ENCODE measurements at places on chromosomes 7 and 10.

GRCh38 chr7:129947701-129948100 lies 5.1 kb downstream of the UBE2H start:
- DNase-seq, result no peak

- DNase-seq, result no peak
Observed at GRCh38 chr10:74827694-74828093, 1.3 kb downstream of the KAT6B start.

DNA sequence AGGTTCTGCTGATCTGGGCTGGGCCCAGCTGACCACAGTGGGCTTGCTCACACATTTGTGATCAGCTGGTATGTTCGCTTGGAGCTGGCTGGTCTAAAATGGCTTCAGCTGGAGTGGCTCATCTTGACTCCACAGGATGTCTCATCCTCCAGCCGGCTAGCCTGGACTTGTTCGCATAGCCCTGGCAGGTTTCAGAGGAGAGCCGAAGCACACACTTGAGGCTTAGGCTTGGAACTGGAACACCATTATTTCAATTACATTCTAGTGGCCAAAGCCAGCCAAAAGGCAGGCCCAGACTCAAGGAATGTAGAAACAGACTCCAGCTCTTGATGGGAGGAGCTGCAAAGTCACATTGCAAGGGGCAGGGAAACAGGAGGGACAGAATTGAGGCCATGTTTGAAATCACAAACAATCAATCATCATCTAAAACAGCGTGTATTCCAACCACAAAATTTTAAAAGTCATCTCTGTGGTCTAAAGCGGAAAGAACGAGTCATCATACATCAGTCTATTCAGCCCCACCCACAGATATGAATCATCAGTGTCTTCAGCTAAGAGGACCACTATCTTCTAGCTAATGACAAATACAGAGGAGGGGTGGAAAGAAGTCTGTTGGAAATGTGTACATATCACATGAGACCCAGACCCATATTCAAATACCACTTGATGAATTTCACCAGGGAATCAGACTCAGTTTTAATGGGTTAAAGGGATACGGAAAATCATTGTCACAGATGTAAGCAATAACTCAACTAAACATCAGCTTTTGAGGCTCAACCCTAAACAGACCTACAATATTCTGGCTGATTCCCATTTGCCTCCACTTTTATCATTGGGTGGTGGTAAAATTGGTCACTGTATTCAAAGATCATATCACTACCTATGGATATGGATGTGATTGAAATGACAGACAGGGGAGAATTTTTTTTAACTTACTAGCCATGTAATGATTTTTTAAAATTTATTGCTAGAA lies 139.0 kb upstream of the MKLN1 start:
- peak; percentile 99 for DNase-seq

DNA sequence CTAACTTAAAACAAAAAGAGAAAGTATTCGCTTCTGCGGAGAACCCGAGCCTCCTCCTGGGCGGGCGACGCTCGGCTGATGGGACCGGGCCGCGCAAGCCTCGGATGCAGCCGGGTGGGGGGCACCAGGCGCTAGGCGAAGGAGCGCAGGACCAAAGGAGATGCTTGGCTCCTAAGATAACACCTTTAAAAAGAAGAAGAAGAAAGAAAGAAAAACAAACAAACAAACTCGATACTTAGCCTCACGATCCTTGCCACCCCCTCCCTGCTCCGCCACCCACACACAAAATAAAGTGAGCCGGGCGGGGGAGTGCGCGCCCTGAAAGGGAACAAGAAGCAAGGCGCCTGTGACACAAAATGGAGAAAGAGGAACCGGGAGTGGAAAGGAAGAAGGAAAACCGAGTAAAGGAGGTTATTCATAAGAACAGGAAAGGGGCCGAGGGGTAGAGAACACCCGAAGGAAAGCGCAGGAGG lies 34.0 kb upstream of the EBLN1 start:
- DNase-seq, result peak; percentile 60

DNA sequence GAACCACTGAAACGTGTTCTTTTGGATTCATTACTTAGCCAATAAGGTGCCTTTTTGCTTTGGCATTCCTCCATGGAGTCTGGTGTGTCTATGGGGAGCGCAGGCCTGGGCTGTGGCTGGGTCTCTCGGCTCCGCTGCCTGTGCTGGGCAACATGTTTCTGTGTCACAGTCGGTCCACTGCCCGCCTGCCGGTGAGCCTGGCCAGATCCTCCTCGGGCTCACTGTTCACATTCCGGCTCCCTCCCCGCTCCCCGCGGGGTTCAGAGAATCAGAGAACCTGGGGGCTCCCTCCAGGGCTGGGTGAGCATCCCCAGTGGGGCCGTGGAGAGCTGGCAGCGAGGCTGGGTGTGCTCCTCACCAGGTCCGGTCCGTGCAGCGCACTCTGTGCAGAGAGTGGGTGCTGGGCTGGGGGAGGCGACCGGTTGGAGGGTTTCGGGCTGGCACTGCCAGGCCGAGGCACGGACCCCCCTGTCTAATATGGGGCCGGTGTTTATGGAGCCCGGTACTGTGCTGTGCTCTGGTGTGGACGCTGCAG lies 70.4 kb downstream of the INPP5A start:
- DNase-seq, result no peak

DNA sequence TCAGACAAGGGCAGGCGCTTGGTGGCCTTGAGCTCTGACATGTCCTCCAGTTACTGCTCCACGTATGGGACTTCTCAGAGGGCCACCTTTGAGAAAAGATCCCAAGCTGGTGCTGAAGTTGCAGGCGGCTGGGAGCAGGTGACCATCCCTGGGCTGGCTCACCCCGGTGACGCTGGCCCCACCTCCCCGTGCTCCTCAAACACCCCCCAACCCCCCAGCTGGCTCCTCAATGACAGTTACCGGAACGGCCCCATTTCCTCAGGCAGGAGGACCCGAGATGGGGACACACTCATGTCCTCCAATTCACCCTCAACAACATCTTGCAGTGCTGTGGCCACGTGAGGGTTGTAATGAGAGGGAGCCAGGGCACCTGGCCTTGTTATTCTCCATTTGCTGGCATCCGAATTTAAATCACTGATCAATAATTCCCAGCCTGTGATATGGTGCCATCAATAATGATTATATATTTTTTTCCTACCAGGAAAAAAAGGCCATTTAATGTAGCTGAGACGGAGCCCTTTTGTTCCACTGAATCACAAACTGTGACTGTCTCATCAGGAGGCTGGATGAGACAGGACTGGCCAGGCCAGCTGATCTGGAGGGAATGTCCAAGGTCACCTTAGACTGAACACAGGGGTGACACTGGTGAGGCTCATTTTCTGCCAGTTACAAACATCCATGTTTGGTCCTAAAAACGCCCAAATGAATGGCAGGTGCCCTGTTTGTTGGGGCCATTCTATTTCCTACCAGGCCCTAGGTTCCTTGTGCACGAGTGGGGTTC lies 64.5 kb downstream of the CHST15 start:
- DNase-seq, result no peak

DNA sequence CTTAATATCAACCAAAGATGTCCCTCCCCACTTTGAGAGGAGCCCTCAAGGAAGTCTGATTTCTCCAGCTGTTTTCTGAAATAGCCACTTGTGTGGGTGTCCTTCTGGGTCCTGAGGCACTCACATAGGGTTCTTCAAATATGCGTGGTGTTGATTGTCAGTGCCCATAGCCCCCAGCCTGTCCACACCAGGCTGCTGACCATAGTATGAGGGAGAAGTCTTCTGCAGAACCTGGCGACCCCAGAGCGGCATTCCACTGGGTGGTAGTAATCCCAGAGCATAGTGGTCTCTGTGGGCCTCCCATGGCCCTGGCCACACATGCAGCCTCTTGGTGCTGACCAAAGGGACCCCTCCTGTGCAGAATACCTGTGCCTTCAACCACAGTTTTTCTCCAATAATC lies 82.7 kb upstream of the MACROH2A2 start:
- DNase-seq, result no peak

DNA sequence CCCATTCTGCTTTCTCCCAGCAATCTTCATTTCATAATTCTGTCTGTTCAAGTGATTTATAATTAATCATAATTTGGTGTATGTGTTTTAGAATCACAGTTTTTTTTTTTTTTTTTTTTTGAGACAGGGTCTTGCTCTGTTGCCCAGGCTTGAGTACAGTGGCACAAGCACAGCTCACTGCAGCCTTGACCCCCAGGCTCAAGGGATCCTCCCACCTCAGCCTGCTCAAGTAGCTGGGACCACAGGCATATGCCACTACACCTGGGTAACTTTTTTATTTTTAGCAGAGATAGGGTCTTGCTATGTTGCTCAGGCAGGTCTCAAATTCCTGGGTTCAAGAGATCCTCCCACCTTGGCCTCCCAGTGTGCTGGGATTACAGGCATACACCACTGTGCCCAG lies 49.2 kb upstream of the PLA2G12B start:
- no peak for DNase-seq

- peak; percentile 78 for DNase-seq
Observed at GRCh38 chr10:62384057-62384446, 9.9 kb downstream of the ZNF365 start.

DNA sequence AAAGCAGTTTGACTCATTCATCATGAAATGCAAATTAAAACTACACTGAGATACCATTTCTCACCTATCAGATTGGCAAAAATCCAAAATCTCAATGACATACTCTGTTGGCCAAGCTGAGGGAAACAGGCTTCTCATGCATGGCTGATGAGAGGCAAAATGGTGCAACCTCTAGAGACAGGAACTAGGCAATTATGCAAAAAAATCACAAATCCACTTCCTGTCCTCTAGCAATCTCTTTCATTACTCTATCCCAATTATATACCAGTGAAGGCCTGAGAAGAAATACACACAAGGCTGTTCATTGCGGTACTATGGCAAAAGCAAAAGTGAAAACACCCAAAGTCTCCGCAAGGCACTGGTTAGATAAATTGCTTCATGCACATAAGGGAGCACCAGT lies 25.9 kb upstream of the PTPRN2 start:
- no peak for DNase-seq

DNA sequence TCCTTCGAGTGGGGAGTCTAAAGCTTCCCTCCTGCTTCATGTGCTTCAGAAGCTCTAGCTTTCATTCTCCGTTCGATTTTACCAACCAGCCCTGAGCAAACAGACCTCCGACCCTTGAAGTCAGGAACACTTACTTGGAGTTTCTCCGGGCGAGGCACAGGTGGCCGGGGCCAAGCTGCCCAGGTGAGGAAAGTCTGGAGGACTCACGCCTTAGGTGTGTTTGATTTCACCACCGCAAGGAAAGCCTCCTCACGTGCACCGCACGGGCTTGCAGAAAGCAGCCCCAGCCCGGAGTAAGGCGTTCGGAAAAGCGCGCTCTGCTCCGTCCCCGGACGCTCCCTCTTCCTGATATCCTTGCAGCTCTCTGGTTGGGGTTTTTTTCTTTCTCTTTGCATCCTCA lies 30.1 kb upstream of the CNPY1 start:
- no peak for DNase-seq

Data from fibroblast of skin of right biceps (primary cell).